Breast epithelium (tissue), 4 donors: ENCODE measurements at places on chromosomes 16 and 17.

GRCh38 chr16:68737046-68737729 lies at the start of gene CDH1:
Gene CDH1 (plus strand): TSS chr16:68737292. CDS start chr16:68737416, 124 bp downstream.
- peak within 1 kb of the TSS; percentile 84 for H3K4me3 ChIP-seq
- H3K27me3 ChIP-seq, result peaks cover 8% of the 10 kb centered on the region
- no peaks in the 10 kb centered on the region for H3K4me1 ChIP-seq
- H3K27ac ChIP-seq, result peak within 1 kb of the TSS; percentile 93
- DNase-seq, result peak; percentile 96
- H3K36me3 ChIP-seq, result no peaks in the 10 kb centered on the region

DNA sequence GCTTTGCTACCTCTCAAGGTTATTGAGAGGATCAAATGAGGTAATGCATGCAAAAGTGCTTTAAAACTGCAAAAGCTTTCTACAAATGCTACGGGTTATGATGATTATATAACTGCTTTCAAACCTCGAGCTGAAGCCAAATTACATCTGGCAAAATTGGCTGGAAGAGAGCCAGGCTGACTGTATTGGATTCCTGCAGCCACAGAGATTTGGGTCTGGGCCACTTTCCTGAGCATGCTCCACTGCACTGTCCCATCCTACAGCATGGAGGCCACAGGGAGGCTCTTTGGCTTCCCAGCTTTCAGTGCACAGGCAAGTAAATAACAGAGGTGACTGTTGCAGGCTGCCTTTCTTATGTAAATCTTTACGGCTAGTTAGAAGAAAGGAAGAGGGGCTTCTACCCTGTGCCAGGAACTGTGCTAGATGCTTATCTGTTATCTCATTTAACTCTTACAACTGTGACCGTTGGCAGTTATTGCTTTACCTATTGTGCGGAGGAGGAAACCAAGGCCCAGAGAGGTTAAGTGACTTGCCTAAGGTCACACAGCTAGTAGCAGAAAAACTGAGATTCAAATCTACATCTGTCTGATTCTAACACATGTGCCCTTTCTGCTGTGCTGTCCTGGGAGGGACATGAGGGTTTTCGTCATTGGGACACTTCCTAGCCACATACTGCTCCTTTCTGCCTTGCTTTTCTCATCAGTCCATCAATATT lies 121.8 kb downstream of the SPACA3 start:
- H3K4me3 ChIP-seq, result no peak overlapping the region
- no peaks in the 10 kb centered on the region for H3K4me1 ChIP-seq

- peak overlapping the region; percentile 60 for H3K27ac ChIP-seq
- no peaks in the 10 kb centered on the region for H3K36me3 ChIP-seq
These were observed 1.2 kb downstream of the RTN4RL1 start for GRCh38 chr17:2023692-2024571.

- H3K36me3 ChIP-seq, result no peaks in the 10 kb centered on the region
- no peaks in the 10 kb centered on the region for H3K4me1 ChIP-seq
- DNase-seq, result no peak
- H3K4me3 ChIP-seq, result no peak overlapping the region
- H3K27me3 ChIP-seq, result no peaks in the 10 kb centered on the region
These were observed 151.6 kb upstream of the ASIC2 start for GRCh38 chr17:33444731-33445130.

GRCh38 chr16:9885467-9885866 lies 296.8 kb downstream of the GRIN2A start:
- no peak for DNase-seq
- no peak overlapping the region for H3K4me3 ChIP-seq
- no peaks in the 10 kb centered on the region for H3K36me3 ChIP-seq
- no peak overlapping the region for H3K27ac ChIP-seq

GRCh38 chr17:75799402-75799801 lies 14.8 kb downstream of the UNK start:
- H3K4me3 ChIP-seq, result no peak overlapping the region
- H3K4me1 ChIP-seq, result no peaks in the 10 kb centered on the region
- H3K27ac ChIP-seq, result no peak overlapping the region
- H3K36me3 ChIP-seq, result no peaks in the 10 kb centered on the region
- H3K27me3 ChIP-seq, result no peaks in the 10 kb centered on the region
